GM23248 (cell line): ENCODE measurements at places on chromosomes 3 and 15. TPM values are rescaled to one million over a fixed set of nuclear protein-coding genes. Genes with fewer than 3 reads are reported as not detected.

FOXP1 gene
- 37.4 and 52.5 TPM in 2 replicates for total RNA-seq

TRAT1 gene
- not detected in 2 replicates for total RNA-seq

CCDC51 gene
- total RNA-seq, result 10.1 and 10.6 TPM in 2 replicates

KLHL18 gene
- 37.0 and 72.3 TPM in 2 replicates for total RNA-seq

ADGRG7 gene
- total RNA-seq, result not detected in 2 replicates

MRPS11 gene
- 24.9 and 36.4 TPM in 2 replicates for total RNA-seq

GRCh38 chr3:23859012-23859743 lies 53.4 kb downstream of the UBE2E1 start:
- no peak overlapping the region for H3K4me3 ChIP-seq
- peak; percentile 71 for DNase-seq
- H3K4me1 ChIP-seq, result peaks cover 25% of the 10 kb centered on the region
- H3K36me3 ChIP-seq, result 0 out of 2 replicates have a peak, but pooled peaks cover 4% of the 10 kb centered on the region

DNA sequence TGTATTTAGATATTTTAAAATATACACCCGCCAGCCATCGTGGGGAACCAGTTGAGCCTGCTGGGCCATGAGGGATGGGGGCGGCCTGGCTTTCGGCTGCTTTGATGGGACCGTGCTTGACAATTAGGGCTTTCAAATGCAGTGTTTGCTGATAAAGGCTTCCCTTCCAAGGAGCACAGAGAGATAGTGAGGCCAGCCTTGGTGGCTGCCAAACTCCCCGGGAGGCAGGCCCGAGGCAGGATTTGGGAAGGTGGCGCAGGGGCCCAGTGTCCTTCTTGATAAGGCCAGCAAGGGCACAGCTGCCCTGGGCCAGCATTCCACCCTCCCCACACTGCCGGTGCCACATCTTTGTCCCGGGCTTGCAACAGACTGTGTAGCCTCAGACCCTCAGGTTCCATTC lies 75.6 kb downstream of the LINGO1 start:
- DNase-seq, result no peak
- no peak overlapping the region for H3K4me3 ChIP-seq
- H3K4me1 ChIP-seq, result no peaks in the 10 kb centered on the region
- no peaks in the 10 kb centered on the region for H3K27me3 ChIP-seq
- no peak overlapping the region for H3K27ac ChIP-seq

GRCh38 chr3:139327861-139328260 lies 16.0 kb upstream of the MRPS22 start:
- H3K4me3 ChIP-seq, result no peak overlapping the region
- H3K4me1 ChIP-seq, result 0 out of 2 replicates have a peak, but pooled peaks cover 3% of the 10 kb centered on the region
- H3K36me3 ChIP-seq, result no peaks in the 10 kb centered on the region
- H3K27me3 ChIP-seq, result no peaks in the 10 kb centered on the region; the same call in 1 of the 2 replicates

- DNase-seq, result no peak
- H3K4me1 ChIP-seq, result peaks cover 23% of the 10 kb centered on the region
- no peaks in the 10 kb centered on the region for H3K36me3 ChIP-seq
- no peaks in the 10 kb centered on the region for H3K27me3 ChIP-seq
- H3K27ac ChIP-seq, result no peak overlapping the region
- no peak overlapping the region for H3K4me3 ChIP-seq
These were observed 29.0 kb downstream of the PTH1R start for GRCh38 chr3:46906471-46907058.

- no peak for DNase-seq
- no peaks in the 10 kb centered on the region for H3K4me1 ChIP-seq
- H3K4me3 ChIP-seq, result no peak overlapping the region
- peaks cover 6% of the 10 kb centered on the region; the same call in 1 of the 2 replicates for H3K36me3 ChIP-seq
- H3K27me3 ChIP-seq, result no peaks in the 10 kb centered on the region
- no peak overlapping the region for H3K27ac ChIP-seq
These were observed 71.1 kb downstream of the LRRFIP2 start for GRCh38 chr3:37103103-37103808.

STRIT1 gene
- not detected in 2 replicates for total RNA-seq
